ENCODE measurements at places on chromosomes 6 and 20.
A peak's percentile ranks its signal among the peaks of the same experiment; 100 is the strongest.

- DNase-seq = no peak
These were observed 32.4 kb downstream of the SLC16A10 start for GRCh38 chr6:111119571-111120329.

GRCh38 chr6:27495386-27496135 lies 22.7 kb upstream of the ZNF184 start:
- DNase-seq = no peak

DNA sequence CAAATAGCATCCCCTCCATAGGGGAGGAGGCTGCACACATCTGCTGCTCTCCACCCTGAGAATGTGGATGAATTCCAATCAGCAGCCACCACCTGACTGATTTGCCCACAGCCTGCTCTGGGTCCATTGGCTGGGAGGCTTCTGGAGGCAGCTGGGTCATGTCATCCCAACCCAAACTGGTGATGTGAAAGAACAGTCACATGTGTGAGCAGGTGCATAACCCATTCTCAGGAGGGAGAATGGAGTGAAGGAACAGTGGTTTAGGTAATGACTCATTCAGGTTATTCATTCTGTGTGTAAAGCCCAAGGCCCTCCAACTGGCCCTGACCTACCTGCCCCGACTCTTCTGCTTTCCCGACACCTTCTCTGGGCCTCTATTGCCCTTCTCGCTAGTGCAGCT lies 90.9 kb upstream of the GCM1 start:
- DNase-seq = peak; percentile 36

DNA sequence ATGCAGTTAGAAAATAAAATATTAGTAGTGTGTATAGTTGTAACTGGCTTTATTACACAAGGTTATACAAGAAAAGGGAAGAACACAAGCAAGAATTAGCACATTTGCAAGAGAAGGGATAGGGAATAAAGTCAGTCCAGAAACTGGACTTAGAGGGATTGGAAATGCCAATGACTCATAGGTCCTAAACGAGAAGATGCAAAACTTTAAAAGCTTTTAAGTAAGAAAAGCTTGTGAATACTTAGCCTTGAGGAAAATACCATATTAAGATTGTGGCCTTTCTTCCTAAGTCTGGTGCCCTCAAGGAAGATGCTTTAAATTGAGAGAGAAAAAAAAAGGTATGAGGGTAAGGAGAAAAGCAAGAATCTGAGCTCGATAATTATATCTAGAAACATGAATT lies 102.3 kb upstream of the MCHR2 start:
- DNase-seq = no peak

- DNase-seq = no peak
These were observed 862.3 kb upstream of the FLRT3 start for GRCh38 chr20:15199698-15200097.

GRCh38 chr6:40721271-40721952 lies 134.2 kb upstream of the LRFN2 start:
- no peak for DNase-seq

- DNase-seq = no peak
These were observed 639 bp upstream of the RCAN2 start for GRCh38 chr6:46491628-46492547.
